ENCODE measurements at places on chromosomes 2 and 18. TPM values are rescaled to one million over a fixed set of nuclear protein-coding genes. Genes with fewer than 3 reads are reported as not detected.

Gene ARHGAP15
- total RNA-seq = not detected

Gene PAIP2B
- 2.9 TPM for total RNA-seq

Gene RFX8
- total RNA-seq = 5.0 TPM

Gene UBE2E3
- total RNA-seq = 237 TPM

Gene SOCS6
- total RNA-seq = 23.7 TPM

Gene ASPRV1
- total RNA-seq = 0.87 TPM

Gene DGUOK
- 68.3 TPM for total RNA-seq

Gene ANTXR1
- 7.5 TPM for total RNA-seq

Gene VWA3B
- total RNA-seq = not detected

Gene SERPINB10
- not detected for total RNA-seq

Gene ELOA2
- total RNA-seq = not detected

Gene ICOS
- not detected for total RNA-seq

Gene AQP4
- total RNA-seq = 0.05 TPM
